Activated CD8-positive, alpha-beta T cell treated with anti-CD3 and anti-CD28 coated beads for 36 hours (primary cell): ENCODE measurements at places on chromosomes 13 and 19. TPM values are rescaled to one million over a fixed set of nuclear protein-coding genes. Genes with fewer than 3 reads are reported as not detected.
A peak's percentile ranks its signal among the peaks of the same experiment; 100 is the strongest.

OR7A10 gene
- not detected for total RNA-seq

UBE2L5 gene
- not detected for total RNA-seq

ATP8A2 gene
- total RNA-seq = 0.92 TPM

GRK1 gene
- total RNA-seq = 0.07 TPM

CLC gene
- total RNA-seq = not detected

ZNF98 gene
- not detected for total RNA-seq

DNA sequence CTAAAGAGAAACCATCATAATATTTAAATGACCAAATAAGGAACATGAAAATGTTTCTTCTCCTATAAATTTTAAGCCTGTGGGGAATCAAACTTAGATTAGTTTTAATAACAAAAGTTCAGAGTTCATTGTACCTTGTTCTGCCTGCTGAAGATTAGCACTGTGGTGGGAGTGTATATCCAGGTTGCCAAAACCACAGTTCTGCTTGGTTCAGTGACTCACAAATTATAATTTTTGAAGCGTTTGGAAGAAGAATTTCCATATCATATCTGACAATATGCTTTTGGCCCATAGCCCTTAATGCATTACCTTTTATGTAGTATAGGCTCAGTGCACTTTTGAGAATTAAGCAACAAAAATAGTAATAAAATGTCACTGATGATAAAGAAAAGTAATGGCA is 545.2 kb downstream of the GPC6 start:
- DNase-seq = no peak

DNA sequence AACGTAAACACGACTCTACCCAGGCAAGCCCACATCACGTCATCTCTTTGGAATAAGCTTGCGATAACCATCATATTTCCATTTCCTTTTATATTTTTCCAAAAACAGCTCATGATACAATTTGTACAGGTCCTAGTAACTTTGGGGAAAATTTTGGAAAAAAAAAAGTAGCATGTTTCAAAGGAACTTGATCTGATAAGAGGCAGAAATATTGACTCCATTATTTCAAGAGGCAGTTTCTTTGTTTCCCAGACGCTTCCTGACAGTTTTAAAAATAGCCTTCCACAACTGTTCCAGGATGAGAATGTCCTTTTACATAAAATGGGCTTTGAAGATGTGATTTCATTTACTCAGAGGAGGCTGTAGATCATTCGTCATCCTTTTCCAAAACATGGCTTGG is 23.1 kb downstream of the KLF2 start:
- DNase-seq = no peak

DNA sequence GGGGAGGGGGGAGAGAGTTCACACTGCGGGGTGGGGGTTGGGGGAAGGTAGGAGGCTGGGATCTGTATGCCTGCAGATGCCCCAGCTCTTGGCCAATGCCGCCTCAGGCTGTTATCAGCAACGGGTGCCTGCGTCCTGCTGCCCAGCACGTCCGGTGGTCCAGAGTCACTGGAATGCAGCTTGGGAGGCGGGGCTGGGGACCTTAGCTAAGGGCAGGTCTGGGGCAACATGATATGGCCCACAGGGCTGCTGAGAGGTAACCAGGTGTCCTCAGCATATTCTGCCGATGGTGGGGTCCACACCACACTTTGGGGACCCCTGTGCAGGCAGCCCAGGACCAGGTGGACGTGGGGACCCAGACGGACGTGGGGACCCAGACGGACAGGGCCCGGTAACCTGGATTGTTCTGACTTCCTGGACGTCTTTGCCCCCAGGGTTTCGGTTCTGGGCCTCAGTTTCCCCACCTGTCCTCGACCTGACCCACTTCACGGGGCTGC is 668 bp upstream of the ARHGAP45 start:
- DNase-seq = no peak

DNA sequence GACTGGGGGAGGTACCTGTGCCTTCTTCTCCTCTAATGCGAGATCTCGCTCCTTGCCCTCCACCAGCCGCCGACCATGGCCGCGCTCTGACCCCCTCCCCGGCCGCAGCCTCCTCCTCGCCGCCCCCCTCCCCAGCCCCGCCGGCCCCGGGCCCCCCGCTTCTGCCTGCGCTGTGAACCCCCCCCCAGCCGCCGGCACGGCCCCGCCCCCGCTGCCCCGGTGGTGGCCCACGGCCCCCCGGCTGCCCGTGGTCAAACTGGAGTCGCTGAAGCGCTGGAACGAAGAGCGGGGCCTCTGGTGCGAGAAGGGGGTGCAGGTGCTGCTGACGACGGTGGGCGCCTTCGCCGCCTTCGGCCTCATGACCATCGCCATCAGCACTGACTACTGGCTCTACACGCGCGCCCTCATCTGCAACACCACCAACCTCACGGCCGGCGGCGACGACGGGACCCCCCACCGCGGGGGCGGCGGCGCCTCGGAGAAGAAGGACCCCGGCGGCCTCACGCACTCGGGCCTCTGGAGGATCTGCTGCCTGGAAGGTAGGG is at the start of gene CACNG8:
TSS of gene CACNG8 (plus strand) at position 51 of the 545 bp plus-strand sequence.
- no peak for DNase-seq

GRCh38 chr19:14763497-14764145 is 14.7 kb downstream of the ADGRE2 start:
- no peak for DNase-seq

- no peak for DNase-seq
Observed at GRCh38 chr13:109700176-109700575, 86.2 kb downstream of the IRS2 start.

DNA sequence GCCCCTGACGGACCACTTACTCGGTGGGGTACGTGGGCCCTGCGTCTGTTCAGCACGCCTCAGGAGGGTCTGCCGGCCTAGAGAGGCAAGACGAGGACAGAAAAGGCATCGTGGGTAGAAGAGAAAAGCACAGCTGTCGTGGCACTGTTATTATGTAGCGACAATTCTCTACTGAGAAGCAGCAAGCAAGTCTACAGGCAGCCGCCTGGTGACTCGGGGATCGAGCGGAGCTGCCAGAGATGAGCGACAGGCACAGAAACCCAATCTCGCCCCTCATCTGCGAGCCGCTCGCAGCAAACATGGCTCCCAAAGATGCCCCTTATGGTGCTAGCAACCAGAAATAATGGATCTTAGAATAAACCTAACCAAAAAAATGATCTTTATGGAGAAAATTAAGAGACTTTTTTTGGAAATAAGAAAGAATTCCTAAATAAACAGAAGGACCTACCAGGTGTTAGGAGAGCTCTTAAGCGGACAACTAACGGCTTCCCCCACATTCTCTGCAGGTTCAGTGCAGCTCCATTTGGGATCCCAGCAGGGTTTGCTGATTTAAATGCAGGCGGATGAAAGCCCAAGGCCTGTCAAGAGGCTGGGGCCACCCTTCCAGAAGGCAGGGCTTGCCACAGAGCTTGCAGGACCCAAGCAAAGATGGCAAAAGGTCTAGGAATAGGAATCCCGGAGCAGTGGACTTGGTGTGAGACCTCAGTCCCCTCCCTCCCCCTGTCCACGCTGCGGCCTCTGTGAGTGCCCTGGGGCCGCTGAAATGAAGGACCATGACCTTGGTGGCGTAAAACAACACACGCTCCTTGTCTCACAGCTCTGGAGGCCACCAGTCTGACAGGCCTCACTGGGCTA is 152.6 kb downstream of the KDM4B start:
- DNase-seq = no peak

DNA sequence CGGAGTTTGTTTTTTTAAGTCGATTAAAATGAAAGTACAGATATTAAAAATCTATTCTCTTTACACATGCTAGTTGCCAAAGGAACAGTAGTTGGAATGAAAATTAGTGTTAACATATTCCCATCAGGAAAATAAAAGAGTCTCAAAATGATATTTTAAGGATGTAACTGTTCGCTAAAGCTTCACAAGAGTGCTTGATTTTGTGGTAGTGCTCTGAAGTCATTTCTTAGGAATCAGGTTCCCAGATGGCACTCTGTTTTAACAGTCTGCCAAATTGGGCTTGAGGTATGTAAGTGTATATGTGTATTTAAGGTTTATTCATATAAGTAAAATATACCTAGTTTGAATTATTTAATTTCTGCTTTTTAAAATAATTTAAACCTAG is 128.8 kb downstream of the LMO7 start:
- DNase-seq = no peak

DNA sequence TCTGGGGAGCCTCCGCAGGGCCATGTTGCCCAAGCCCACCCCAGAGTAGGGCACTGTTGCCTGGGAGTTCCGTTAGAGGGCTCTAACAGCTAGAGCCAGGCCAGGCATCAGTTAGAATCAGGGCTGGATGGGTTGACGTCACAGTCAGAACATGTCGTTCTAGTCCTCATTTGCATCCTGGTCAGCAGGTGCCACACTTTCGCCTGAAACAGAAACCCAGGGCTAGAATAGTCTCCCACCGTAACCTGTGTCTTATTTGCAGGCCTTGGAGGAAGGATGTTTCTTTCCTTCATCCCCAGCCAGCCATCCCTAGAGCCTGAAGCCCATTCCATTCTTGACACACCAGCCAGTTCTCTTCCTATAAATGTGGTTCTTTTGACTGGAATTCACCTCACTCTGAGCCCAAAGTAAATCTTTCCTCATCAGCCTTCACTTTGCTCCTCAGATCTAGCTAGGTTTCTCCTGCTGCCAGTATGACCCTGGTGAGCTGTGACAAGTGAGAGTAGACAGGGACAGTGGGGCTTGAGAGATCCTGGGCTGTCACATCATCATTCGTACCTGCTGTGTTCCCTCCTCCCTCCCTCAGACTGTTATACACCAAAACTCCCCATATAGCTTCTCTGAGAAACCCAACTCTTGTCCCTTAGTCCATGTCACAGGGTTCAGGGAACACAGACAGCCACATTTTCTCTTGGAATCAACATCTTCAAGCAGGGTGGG is 12.2 kb upstream of the CCDC97 start:
- peak; percentile 31 for DNase-seq

GRCh38 chr13:66886264-66886663 is 343.9 kb downstream of the PCDH9 start:
- DNase-seq = no peak

DNA sequence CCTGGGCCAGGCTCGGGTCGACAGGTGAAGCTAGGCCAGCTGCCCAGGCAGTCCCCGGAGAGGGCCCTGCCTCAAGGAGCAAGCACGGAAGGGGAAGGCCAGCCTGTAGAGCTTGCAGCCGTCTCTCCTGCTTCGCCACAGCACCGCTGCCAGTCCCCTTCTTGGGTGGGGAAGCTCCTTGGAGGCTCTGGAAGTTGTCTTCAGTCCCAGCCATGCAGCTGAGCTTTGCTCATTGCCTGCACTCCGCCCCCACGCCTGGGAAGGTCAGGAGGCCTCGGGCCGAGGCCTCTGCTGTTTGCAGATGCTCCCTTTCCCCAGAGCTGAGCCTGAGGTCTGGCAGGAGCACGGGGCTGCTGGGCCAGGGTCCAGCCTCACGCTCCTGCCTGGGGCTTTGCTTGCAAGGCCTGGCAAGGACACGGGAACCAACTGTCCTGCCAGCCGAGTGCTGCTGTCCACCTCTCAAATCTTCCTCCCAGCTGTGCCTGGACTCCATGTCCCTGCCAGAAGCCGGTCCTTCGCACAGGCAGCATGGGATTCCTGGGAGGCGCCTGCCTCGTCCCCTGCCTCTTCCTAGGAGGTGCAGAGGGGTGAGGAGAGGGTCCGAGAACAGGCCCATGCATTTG is 13.3 kb downstream of the PLEKHF1 start:
- DNase-seq = no peak

- DNase-seq = no peak
Observed at GRCh38 chr13:20566468-20566897, 474 bp upstream of the IFT88 start.

- DNase-seq = peak; percentile 49
Observed at GRCh38 chr13:66748712-66749111, 481.4 kb downstream of the PCDH9 start.

DNA sequence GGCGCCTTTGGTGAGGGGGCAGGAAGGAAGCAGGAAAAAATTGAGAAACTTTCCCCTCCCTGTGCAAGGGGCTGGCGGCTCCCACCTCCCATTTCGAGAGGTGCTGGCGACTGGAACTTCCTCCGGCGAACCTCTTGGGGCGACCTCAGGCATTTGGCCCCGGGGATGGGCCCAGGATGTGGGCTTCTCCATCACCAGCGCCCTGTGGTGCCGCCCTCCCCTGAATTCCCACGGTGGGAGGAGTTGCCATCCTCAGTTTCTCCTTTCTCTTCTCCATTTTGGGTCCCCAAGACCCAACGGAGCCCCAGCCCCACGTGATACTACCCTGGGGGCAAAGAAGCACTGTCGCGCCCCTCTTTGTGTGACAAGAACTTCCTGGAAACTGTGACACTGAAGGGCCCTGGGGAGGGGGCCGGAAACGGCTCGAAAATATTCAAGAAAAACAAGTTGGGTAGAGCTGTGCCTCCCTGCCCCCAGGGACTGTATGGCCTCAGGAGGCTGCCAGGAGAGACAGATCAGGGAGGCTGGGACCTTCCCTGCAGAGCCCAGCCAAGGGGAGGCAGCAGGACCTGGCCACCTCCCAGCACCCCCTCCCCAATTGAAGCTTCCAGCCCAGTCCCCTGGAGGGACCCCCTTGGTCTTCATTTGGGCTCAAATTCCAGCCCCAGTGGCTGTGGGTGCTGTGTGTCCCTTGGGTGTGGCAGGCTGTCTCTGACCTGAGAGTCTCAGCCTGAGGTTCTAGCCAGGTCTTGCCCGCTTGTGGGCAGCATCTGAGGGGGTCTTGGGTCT is 16.2 kb upstream of the AP1M2 start:
- DNase-seq = peak; percentile 95

DNA sequence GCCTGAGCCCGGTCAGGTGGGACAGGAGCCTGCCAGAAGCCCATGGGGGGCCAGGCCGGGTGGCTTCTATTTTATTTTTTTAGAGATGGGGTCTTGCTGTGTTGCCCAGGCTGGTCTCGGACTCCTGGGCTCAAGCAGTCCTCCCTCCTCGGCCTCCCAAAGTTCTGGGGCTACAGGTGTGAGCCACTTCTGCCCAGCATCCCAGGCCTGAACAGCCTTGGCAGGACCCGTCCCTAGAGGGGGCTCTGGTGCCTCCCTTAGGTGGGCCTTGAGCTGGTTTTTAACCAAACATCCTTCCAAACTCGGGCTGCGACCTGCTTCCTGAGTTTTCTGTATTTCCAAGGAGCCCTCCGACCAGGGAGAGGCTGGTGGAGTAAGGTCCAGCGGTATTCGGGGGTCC is 10.5 kb downstream of the COMP start:
- peak; percentile 21 for DNase-seq

- DNase-seq = no peak
Observed at GRCh38 chr19:37963190-37963936, 56.4 kb downstream of the SIPA1L3 start.
